ENCODE measurements at places on chromosomes 11 and 22.
A peak's percentile ranks its signal among the peaks of the same experiment; 100 is the strongest.

DNA sequence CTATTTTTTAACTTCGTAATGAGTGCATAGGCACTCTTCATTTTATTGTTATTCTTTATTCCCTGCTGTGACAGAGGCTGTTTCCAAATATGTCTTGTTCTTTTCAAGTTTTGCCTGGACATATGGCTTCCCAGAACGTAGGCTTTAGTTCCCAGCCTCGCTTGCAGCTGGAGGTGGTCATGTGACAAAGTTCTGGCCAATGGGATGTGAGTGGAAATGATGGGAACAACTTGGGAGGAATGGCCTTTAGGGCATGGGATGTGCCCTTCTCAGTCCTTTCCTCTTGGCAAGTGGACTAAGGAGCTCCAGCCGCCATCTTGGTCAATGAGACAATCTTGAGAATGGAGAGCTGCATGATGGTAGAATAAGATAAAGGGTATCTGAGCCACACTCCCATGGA, 70.8 kb upstream of the EIF3D start:
- no peak for DNase-seq

- DNase-seq = no peak
Measured at GRCh38 chr11:66882561-66883015, 25.7 kb downstream of the LRFN4 start.

DNA sequence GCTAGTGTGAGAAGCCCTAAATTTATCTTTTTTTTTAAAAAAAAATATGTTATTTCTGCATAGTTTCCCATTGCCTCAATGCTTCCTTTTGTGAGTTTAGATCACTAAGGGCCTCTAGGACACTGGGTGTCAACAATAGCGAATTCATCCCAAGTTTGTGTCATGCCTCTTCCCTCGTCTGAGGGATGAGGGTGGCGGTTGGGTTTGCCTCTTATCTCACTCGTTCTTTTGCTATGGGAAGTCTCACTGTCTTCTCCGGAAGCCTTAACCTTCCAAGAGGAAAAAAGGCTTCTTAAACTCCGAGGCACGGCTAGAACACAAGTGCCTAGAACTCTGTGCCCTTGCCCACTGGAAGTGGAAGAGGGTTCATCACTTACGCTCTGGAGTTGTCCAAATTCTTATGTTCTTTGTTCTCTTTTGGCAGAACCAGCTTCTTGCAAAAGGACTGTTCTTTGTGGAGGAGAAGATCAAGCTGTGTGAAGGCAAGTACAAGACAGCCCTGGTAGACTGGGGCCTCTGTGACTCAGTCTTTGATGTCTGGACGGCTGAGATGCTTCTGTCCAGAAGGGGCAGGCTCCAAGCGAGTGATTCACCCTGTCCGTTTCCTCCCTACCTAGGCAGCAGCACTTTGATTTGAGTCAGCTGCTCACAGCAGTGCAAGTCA, 78.5 kb downstream of the TRAF6 start:
- peak; percentile 59 for DNase-seq

DNA sequence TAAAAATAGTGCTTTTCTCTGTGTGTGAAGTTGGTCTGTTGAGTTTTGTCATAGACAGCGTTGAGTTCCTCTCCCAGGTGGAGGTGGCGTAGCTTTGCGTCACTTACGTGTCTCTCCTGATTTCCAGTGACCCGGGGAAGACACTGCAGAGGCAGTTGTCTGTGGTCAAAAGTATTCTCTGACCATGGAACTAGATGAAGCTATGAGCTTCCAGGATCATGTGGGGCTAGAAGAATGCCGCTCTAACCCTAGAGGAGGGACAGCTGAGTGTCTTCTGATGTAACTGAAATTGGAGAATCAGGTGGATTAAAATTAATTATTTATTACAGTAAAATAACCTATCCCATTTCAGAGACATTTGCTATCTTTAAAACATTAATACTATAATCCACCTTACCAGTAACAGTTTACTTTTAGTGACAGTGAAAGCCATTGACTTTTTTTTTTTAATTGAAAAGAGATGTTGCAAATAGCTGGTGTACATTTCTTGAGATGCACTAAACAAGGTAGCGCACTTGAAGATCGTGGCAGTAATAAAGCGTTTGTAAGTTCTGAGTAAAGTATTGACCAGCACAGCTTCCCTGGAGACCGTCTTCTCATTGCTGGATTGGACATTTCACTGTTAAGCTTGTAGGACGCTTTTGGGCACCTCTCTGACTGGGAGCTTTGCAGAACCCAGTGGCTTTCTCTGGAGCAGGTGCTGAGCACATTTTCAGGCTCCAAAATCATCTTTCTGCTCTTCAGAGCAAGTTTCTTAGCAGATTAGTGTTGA, 9.7 kb downstream of the CAT start:
- DNase-seq = no peak

DNA sequence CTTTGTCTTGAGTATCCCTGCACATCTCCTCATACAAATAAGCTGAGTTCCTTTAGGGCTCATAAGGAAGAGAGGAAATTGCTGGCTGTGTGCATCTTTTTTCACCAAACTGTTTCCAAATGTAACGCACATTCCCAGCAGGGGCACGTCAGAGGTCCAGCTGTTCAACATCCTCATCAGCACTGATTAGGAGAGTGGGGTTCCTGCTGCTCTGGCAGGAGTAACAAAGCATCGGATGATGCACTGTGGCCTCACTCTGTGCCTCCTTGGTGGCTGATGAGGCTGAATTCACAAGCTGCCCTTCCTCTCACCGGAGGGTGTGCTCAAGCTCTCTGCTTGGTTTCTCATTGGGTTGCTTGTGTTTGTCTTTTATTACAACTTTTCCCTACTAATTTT, 35.5 kb upstream of the SLC25A1 start:
- no peak for DNase-seq

DNA sequence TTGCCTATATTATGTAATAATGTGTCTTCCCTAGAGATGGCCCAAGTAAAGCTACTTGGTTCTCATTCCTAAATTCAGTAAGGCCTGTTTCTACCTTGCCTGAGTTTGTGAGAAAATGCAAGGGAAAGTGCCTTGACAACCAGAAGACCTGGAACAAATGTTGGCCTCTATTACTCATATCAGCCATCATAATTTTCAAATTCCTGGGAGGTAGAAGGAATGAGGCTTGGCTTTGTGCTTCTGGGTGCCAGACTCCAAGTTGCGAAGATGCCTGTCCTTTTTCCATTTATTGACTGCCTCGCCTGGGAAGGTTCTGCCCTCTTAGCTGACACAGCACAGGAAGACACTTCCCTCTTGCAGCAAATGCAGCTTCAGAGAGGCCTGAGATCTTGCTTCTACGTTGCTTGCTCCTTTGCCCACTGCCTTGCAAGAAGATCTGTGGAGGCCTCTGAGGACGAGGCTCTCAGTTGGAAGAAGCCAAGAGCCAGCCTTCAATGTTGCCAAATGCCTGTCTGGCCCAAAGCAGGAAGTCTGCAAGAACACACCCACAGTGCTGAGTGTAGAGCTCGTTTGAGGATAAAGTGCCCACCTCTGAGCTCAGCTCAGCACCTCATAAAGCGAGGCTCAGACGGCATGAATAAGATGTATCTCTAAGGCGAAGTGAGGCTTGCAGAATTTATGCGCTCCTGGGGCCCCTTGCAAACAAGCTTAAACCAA, 120.1 kb downstream of the GALNT18 start:
- no peak for DNase-seq

GRCh38 chr11:121374286-121374985, 77.7 kb upstream of the SORL1 start:
- no peak for DNase-seq

DNA sequence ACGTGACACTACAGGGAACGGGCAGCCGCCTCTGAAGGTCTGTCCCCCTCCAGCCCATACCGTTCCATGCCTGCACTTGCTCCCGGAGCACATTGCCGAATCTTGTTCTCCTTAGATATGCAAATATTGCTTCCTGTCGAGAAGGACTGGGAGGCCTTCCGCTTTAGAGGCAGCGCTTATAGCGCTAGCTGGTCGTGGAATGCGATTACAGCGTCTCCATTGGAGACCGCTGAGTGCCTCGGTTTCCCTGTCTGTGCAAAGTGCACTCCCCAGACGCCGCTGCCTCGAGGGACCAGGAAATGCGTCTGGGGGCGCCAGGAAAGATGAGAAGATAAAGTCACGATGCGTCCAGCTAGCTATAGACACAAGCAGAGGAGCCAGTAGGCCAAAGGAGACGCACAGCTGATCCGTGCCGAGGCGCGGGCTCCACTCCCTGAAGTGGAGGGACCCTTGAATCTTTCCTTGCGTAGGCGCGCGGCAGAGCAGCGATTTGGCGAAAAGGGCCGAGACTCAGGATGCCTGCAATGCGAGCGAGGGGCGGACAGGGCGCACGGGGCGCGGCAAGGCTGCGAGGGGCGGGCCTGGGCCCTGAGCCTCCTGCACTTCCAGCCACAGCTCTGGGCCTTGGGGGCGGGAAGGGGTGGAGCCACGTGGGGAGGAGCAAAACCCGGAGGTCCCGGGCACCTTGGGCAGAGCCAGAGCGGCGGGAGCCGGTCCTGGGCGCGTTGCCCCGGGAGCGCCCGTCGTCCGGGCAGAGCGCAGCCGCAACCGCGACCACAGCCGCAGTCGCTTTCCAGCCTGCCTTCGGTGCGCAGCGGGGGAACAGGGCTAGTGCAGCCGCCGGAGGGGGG, at the start of gene RASSF10:
TSS of gene RASSF10 (plus strand) at position 692 of the 851 bp plus-strand sequence. CDS start 261 bp downstream, outside the sequence.
- no peak for DNase-seq

GRCh38 chr11:10495464-10495786, 40.4 kb downstream of the AMPD3 start:
- DNase-seq = no peak

GRCh38 chr11:116471608-116472256, 301.1 kb downstream of the BUD13 start:
- DNase-seq = no peak

DNA sequence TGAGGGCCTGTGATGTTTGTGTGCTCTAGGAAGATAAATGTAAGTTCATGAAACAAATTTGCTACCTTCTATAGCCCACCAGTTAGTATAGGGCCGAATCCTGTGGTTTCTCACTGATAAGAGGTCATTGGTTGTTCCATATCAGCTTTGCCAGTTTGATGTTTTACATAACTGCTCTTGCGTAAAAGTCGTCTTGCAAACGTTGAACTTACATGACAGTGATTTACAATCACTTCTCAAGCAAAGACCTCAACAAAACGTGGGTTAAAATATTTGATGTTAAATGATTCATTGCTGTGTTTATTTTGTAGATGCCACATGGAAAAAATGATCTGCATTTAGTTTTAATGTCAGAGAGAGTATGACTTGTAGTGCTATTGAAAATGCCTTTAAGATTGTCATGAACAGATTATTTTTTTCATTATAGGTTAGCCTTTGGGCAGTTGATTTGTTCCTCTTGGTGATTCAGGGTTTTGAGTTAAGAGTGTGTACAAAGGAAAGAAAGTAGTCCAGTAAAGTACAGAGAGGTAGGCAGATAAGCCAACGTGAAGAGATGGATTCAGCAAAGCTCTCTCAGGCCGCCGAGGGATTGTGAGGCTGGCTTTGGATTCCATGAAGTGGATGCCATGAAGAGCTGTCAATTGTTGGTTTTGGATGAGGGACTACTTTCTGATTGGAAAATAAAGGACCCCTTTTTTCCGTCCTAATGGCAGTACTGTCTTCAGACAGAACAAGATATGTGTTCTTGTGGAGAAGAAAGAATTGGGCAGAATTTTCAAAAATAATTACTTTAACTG, 2.6 kb downstream of the EWSR1 start:
- DNase-seq = no peak

GRCh38 chr11:89381094-89381493, 110.1 kb downstream of the NOX4 start:
- no peak for DNase-seq

- no peak for DNase-seq
Measured at GRCh38 chr11:47611348-47611794, 17.2 kb upstream of the C1QTNF4 start.

DNA sequence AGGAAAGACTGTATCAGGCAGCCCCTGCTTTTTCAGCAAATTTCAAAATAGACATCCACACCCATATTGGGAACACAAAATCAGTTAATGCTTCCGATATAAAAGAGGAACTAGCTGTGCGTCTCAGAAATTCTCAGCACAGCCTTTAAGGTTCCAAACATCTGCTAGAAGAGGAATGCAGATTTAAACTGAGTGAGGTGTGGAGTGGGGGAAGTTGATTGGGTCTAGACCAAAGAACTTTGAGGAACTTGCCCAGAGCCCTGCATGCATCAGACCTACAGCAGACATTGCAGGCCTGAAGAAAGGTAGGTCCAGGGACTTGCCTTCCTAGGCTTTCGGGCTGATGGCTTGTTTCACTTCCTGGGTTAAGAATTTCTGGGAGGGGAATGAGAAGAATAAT, at the start of gene MS4A4A:
TSS of gene MS4A4A (plus strand) at position 255 of the 400 bp plus-strand sequence. CDS start at position 265, 10 bp downstream.
- no peak for DNase-seq

GRCh38 chr11:119051440-119052162, 5.4 kb downstream of the HYOU1 start:
- no peak for DNase-seq

DNA sequence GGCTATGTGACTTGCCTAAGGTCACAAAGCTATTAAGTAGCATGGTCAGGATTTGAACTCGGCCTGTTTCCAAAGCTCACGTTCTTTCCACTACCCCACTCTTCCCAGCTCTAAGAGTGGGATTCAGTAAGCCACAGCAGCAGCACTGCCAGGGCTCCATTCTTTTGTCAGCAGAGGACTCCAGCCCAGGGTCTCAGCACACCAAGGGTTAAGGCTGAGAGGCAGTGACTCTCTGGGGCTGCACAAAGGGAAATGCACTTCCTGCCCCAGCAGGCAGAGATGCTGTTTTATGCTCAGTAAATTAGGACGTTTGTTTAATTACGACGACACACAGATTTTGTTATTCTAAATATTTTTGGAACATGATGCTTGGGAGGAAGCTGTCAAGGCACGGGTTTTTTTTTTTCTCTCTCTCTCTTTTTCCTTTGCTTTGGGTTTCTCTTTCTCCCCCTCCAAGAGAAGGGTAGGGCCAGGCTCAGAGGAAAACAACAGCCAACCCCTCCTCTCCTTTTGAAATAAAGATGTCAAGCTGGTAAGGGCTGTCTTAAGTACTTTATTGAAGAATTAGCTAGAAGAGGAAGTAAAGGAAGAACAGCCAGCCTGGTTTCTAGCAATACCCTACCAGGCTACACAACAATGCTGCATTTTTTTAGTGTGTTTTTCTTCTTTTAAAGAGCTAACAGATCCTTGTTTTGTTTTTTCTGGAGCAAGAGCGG, 2.8 kb downstream of the MYH9 start:
- DNase-seq = no peak
